ENCODE measurements at places on chromosomes 11 and 22.

- DNase-seq: no peak
Observed at GRCh38 chr11:33652930-33653329, 47.7 kb downstream of the C11orf91 start.

- no peak for DNase-seq
Observed at GRCh38 chr11:61689164-61689496, 8.9 kb downstream of the DAGLA start.

DNA sequence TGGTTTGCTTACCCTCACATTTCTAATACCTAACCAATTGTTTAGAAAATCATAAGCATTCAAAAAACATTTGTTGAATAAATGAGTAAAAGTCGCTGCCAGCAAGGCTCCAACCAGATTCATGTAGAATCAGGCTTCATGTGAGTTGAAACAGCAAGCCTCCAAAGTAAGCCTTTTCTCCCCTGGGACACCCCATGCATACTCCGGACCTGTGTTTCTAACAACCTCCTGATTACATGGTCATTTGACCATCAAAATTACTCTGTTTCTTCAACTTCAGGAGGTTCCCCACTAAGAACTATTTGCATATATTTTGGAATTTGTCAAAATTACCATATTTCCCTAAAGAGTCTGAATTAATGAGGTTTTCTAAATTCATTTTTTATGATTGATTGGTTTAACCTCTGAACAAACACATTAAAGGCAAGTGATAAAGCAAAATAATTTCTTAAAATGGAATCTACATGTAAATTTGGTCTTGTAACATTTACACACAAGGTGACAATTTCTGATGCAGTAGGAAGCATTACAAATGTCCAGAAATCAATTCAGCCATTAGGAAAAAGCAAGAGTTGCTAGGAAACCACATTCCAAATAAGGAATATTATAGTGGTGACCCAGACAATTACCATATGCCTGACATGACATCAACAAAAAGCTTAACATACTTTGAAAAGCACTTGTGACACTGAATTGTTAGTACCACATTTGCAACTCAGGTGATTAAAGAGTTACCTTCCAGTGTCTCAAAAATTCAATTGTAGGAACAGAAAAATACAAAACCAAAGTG is 252.6 kb downstream of the GUCY1A2 start:
- DNase-seq: no peak

- no peak for DNase-seq
Observed at GRCh38 chr11:47991894-47992293, 11.5 kb downstream of the PTPRJ start.

- no peak for DNase-seq
Observed at GRCh38 chr11:11555208-11555607, 66.6 kb downstream of the GALNT18 start.

DNA sequence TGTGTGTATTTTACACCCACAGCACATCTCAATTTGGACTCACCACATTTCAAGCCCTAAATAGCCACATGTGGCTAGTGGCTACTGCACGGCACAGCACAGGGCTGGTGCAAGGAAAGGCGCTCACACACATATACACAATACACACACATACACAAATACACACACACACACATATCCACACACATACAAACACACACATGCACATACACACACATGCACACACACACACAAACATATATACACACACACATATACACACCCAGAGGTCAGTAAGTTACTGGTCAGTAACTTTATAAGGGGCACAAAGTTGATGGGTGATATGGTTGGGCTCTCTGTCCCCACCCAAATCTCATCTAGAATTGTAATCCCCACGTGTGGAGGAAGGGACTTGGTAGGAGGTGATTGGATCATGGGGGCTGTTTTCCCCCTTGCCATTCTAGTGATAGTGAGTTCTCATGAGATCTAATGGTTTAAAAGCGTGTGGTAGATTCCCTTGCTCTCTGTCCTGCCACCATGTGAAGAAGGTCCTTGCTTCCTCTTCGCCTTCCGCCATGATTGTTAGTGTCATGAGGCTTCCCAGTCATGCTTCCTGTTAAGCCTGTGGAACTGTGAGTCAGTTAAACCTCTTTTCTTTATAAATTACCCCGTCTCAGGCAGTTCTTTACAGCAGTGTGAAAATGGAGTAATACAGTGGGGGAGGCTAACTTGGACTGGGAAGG is 37.6 kb upstream of the DKK3 start:
- no peak for DNase-seq

DNA sequence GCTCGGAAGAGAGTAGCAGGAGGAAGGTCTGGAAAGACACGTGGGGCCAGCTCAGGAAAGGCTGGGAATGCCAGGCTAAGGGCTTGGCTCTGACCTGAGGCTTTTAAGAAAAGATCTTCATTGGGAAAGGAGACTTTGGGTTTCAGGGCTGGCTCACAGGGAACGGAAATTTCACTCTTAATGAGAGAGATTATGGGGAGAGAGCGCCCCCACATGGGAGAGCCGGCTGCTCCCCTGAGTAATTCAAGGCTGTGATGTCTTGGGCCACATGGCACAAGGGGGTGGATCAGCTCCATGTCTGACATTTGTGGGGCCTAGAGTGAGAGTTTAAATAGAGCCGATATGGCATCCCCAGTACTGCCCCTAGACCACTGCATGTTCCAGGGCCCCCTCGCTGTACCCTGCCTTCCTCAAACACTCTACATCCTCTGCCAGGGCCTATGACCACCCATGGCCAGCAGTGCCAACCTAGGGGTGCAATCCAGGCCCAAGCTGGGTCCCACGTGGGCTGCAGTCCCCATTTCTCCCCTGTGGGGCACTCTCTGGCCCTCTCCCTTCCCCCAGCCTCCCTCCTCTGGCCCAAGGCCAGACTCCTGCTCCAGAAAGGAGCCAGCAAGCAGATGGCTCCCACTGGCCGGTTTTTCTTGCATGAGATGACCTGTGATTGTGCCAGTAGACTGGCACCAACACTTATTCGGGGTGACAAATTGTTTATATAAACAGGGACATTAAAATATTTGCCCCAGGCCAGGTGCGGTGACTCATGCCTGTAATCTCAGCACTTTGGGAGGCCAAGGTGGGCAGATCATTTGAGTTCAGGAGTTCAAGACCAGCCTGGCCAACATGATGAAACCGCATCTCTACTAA is 75.2 kb downstream of the ISX start:
- peak; percentile 62 for DNase-seq

DNA sequence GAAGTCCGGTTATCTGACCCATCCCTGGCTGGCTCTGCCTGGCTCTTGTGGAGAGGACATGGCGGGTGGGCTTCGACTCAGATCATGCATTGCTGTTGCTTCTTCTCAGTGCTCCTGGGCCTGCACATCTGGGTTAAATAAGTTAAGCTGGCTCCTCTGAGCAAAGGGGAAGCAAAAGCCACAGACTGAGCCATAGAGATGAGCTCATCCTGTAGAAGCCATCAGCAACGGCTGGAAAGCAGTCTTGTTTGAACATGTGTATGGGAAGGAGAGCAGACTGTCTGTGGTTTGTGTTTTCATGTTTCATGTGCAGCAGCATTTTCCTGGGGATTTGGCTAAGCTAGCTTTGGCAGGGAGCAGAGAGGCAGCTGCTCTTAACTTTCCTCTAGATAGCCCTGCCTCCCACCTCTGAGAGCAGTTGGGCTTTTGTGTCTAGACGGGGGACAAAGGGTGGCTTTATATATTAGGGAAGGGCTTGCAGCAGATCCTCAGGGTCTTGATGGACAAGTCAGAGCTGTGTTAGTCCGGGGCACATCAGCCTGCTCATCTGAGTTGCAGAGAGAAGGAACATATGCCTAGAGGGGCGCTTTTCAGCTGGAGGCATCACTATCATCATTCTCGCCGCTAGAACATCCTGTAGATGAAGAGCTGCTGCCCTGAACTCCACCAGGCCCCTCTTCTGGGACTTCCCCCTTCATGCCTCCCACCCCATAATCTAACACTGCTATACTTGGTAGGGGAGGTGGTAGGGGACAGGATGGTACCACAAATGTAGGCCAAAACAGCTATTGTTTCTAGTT is 14.9 kb downstream of the DCPS start:
- no peak for DNase-seq

GRCh38 chr11:11022125-11022730 is 164.4 kb upstream of the ZBED5 start:
- no peak for DNase-seq

- DNase-seq: no peak
Observed at GRCh38 chr11:92141159-92141558, 83.5 kb upstream of the FAT3 start.

GRCh38 chr11:126573325-126573978 is 218.0 kb downstream of the ST3GAL4 start:
- DNase-seq: no peak

GRCh38 chr11:107957109-107957588 is 28.9 kb downstream of the RAB39A start:
- no peak for DNase-seq

GRCh38 chr22:35842954-35843353 is 125.3 kb downstream of the APOL5 start:
- peak; percentile 30 for DNase-seq

DNA sequence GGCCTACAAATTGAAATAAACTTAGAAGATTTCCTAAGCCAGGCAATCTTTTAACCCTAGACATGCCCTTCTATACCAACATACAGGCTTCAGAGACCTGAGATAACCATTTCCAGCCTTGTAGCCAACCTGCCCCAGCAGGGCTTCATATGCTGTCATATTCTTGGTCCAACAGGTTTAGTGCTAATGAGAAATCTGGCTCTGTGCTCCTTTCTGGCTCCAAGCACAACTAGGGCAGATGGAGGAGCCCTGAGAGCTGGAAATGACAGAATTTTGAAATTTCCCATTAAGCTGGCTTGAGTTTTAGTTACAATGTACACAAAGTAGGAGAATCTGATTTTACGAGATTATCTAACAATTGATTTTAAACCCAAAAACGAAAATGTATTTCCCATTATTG is 323.0 kb upstream of the CCDC90B start:
- no peak for DNase-seq

GRCh38 chr11:112334381-112334780 is 73.7 kb upstream of the PLET1 start:
- peak; percentile 20 for DNase-seq

- peak; percentile 80 for DNase-seq
Observed at GRCh38 chr11:12599408-12600143, 74.6 kb upstream of the TEAD1 start.

DNA sequence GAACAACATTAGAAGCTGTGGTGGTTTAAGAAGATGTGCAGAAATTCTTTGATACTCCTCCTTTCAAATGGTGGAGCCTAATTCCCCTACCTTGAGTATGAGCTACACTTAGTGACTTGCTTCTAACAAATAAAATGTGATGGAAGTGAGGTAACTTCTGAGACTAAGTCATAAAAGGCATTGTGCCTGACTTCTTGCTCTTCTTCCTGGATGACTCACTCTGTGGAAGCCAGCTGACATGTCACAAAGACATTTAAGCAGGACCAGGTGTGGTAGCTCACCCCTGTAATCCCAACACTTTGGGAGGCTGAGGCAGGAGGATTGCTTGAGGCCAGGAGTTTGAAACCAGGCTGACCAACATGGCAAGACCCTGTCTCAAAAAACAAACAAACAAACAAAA is 3.9 kb upstream of the PLA2G3 start:
- DNase-seq: no peak

GRCh38 chr11:70270877-70271648 is 573 bp downstream of the PPFIA1 start:
- DNase-seq: peak; percentile 38

- no peak for DNase-seq
Observed at GRCh38 chr22:42142771-42143461, 12.3 kb upstream of the CYP2D6 start.

DNA sequence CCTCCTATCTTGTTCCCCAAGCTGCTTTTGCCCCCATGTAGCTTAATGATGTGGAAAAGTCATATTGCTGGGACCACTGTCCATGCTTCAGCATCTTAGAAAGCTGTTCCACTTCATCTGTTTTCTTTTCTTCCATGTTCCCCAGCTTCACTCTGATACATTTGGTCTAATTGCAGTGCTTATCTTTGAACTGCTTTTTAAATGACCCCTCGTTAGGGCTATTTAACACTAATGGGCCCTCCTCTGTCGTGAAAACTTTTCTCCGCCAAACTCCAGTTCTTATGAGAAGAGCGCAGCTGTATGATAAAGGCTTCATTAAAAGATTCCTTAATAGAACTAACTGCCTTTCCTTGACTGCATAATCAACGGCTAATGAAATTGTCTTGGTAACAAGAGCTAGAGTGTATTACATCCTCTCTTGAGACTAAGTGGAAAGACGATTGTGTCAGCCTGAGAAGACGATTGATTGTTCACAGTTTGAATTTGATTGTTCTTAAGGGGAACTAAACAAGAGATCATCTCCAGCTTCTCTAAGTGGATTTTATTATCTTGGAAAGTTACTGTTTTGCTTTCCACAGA is 165.0 kb upstream of the MTNR1B start:
- no peak for DNase-seq

- DNase-seq: peak; percentile 77
Observed at GRCh38 chr11:63738720-63739360, 29.7 kb downstream of the ZFTA start.

DNA sequence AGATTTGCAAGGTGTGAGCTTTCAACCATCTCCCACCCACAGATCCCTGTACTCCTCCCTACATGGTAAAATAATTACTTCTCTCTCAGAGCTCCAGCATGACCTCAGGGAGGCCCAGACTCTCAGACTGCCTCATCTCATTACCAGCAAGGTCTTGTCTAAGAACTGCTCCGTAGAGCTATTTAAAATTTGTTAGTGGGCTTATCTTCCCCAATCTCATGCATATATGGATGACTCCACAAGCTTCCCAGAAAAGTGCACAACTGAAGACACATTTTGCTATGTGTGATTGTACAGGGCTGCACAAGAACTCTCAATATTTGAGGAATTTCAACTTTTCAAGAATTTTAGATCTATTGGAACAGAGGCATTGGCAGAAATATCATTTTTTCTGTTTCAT is 230.3 kb downstream of the CSNK2A3 start:
- DNase-seq: peak; percentile 17

- no peak for DNase-seq
Observed at GRCh38 chr11:62145261-62145871, 21.6 kb downstream of the INCENP start.

- no peak for DNase-seq
Observed at GRCh38 chr11:130301002-130301401, 13.7 kb downstream of the ZBTB44 start.

DNA sequence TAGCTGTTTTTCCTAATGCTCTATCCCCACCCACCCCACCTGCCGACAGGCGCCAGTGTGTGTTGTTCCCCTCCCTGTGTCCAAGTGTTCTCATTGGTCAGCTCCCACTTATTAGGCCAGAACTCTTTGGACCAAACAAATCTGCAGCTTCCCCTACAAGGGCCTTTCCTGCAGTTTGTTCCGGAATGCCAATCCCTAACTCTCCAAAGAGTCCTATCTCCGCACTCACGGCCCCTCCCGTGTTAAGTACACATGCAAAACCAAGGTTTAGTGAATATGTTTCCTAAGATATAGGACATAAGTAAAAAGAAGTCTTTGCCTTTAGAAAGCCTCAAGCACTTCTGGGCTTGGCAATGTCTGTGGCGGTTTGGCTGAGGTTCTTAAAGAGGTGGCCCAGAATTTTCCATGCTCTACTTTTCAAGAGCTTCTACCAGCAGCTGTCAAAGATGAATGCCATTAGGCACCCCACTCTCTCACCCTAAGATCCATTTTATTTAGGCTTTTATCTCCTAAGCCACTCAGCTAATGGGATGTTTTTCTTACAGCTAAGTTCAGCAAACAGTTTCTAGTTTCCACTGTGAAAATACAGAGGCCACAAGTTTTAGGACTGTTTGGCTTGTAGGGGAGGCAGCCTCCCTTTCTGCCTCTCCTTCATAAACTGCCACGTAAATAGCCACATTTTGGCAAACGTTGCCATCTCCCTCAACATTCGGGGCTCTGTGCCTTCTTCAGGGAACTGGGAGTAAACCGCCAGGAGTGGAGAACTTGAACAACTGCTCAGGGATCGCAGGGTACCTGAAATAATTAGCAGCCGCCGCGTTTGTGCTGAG is 1.6 kb downstream of the CD59 start:
- DNase-seq: no peak

GRCh38 chr11:45354976-45355705 is 69.0 kb upstream of the SYT13 start:
- peak; percentile 97 for DNase-seq

All from ELF-1 (cell line).